ENCODE measurements at places on chromosomes 6 and 20. TPM values are rescaled to one million over a fixed set of nuclear protein-coding genes. Genes with fewer than 3 reads are reported as not detected.
A peak's percentile ranks its signal among the peaks of the same experiment; 100 is the strongest.

GRCh38 chr6:110558575-110558974 lies 82.2 kb upstream of the SLC22A16 start:
- no peak for DNase-seq
- no peaks in the 10 kb centered on the region for H3K4me1 ChIP-seq
- H3K36me3 ChIP-seq = no peaks in the 10 kb centered on the region

- H3K36me3 ChIP-seq = no peaks in the 10 kb centered on the region
- no peak overlapping the region for H3K27ac ChIP-seq
- no peaks in the 10 kb centered on the region for H3K27me3 ChIP-seq
- no peaks in the 10 kb centered on the region for H3K4me1 ChIP-seq
- H3K4me3 ChIP-seq = no peak overlapping the region
Observed at GRCh38 chr6:108502832-108503231, 57.9 kb upstream of the FOXO3 start.

- no peaks in the 10 kb centered on the region for H3K4me1 ChIP-seq
- no peak for DNase-seq
- no peaks in the 10 kb centered on the region for H3K27me3 ChIP-seq
- no peak overlapping the region for H3K4me3 ChIP-seq
- H3K27ac ChIP-seq = no peak overlapping the region
Observed at GRCh38 chr20:40941133-40941610, 87.5 kb upstream of the TOP1 start.

- no peaks in the 10 kb centered on the region for H3K36me3 ChIP-seq
- H3K27ac ChIP-seq = no peak overlapping the region
- no peak for DNase-seq
- H3K27me3 ChIP-seq = no peaks in the 10 kb centered on the region
- no peak overlapping the region for H3K4me3 ChIP-seq
Observed at GRCh38 chr6:119137194-119138072, 59.0 kb upstream of the FAM184A start.

- no peak overlapping the region for H3K4me3 ChIP-seq
- DNase-seq = peak; percentile 76
- no peaks in the 10 kb centered on the region for H3K27me3 ChIP-seq
- no peaks in the 10 kb centered on the region for H3K36me3 ChIP-seq
- peak overlapping the region; percentile 90 for H3K27ac ChIP-seq
Observed at GRCh38 chr6:113558966-113559365, 298.2 kb upstream of the MARCKS start.

- DNase-seq = no peak
- no peak overlapping the region for H3K4me3 ChIP-seq
- H3K36me3 ChIP-seq = no peaks in the 10 kb centered on the region
- no peaks in the 10 kb centered on the region for H3K4me1 ChIP-seq
- no peaks in the 10 kb centered on the region for H3K27me3 ChIP-seq
- H3K27ac ChIP-seq = no peak overlapping the region
Observed at GRCh38 chr6:7953753-7954152, 43.2 kb upstream of the TXNDC5 start.

GRCh38 chr6:155185544-155185943 lies 78.3 kb upstream of the CLDN20 start:
- H3K27ac ChIP-seq = peak overlapping the region; percentile 32
- peaks cover 34% of the 10 kb centered on the region for H3K4me1 ChIP-seq
- no peaks in the 10 kb centered on the region for H3K27me3 ChIP-seq
- DNase-seq = peak; percentile 63
- H3K36me3 ChIP-seq = no peaks in the 10 kb centered on the region

- H3K4me1 ChIP-seq = peaks cover 6% of the 10 kb centered on the region
- H3K4me3 ChIP-seq = peak overlapping the region; percentile 73
- DNase-seq = peak; percentile 36
- H3K27ac ChIP-seq = peak overlapping the region; percentile 67
Observed at GRCh38 chr6:157274471-157275226, 48.7 kb downstream of the TMEM242 start.

The MMP24 gene
- total RNA-seq = 13.7 TPM

The CDSN gene
- total RNA-seq = 0.22 TPM

DNA sequence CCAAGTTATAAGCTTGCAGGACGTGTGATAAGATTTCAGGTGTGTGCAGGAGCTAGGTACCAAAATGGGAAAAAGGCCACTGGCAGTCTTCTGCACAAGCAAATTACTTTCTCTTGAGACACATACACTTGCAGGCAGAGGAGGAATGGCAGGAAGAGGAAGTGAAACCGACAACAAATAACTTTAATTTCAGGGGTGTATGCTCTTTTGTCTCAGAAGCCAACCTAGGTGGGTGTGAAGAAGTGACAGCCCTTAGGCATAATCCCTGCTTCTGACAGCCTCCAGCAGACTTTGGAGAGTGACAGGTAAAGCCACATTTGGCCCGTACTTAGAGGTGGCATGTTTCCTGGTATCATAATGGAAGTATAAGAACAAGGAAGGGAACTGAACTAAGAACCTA lies 118.8 kb upstream of the TRAF3IP2 start:
- H3K27me3 ChIP-seq = no peaks in the 10 kb centered on the region
- no peak for DNase-seq
- no peaks in the 10 kb centered on the region for H3K36me3 ChIP-seq
- H3K4me1 ChIP-seq = peaks cover 34% of the 10 kb centered on the region

The PBOV1 gene
- not detected for total RNA-seq

The MTRF1L gene
- total RNA-seq = 30.8 TPM

The MEP1A gene
- total RNA-seq = not detected

The CST4 gene
- total RNA-seq = not detected

- peaks cover 8% of the 10 kb centered on the region for H3K36me3 ChIP-seq
- H3K27ac ChIP-seq = peak overlapping the region; percentile 89
- peaks cover 22% of the 10 kb centered on the region for H3K4me1 ChIP-seq
Observed at GRCh38 chr20:32326504-32326845, 31.7 kb upstream of the ASXL1 start.

GRCh38 chr6:130852844-130853554 lies 25.8 kb downstream of the SMLR1 start:
- H3K36me3 ChIP-seq = no peaks in the 10 kb centered on the region
- no peaks in the 10 kb centered on the region for H3K27me3 ChIP-seq
- no peak overlapping the region for H3K4me3 ChIP-seq
- peak overlapping the region; percentile 52 for H3K27ac ChIP-seq
- H3K4me1 ChIP-seq = peaks cover 12% of the 10 kb centered on the region
- peak; percentile 18 for DNase-seq

The JPH2 gene
- total RNA-seq = 18.1 TPM

The TREML1 gene
- total RNA-seq = not detected

DNA sequence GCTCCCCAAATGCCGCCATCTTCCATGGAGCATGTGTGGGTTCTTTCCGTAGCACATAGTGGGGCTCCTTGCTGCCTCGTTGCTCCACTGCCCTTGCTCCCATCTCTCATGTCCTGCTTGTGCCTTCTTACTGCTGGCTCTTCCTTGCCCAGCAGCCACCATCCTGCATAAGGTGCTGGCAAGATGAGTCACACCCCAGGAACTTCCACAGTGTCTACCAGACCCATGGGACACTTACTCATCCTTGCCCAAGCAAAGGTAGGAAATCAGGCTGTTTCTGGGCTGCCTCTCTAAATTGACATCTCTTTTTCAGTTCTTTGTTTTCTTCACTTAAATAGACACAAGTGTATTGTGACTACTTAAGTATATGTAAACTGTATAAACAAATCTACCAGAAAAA lies 39.4 kb upstream of the RGS17 start:
- no peak overlapping the region for H3K4me3 ChIP-seq
- H3K27me3 ChIP-seq = no peaks in the 10 kb centered on the region
- peak; percentile 32 for DNase-seq
- H3K4me1 ChIP-seq = peaks cover 8% of the 10 kb centered on the region
- no peak overlapping the region for H3K27ac ChIP-seq

DNA sequence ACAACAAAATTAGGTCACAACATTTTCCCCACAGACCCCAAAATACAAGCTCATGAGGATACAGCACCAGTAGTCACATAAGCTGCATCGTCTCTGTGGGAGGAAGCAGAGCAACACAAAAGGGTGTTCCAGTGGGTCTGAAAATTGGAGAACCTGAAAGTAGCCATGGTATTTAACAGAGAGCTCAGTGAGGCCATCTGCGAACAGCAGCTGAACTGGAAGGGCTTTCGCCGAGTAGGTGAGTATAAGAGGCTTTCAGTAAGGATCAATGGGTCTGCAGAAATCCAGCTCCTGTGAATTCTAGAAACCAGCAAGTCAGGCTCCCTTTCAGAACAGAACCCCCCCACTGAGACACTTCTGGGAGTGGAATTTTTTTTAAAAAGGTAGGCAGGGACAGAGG lies 120.0 kb upstream of the RREB1 start:
- no peak overlapping the region for H3K27ac ChIP-seq
- no peak for DNase-seq
- no peaks in the 10 kb centered on the region for H3K4me1 ChIP-seq
- H3K27me3 ChIP-seq = no peaks in the 10 kb centered on the region
- H3K36me3 ChIP-seq = no peaks in the 10 kb centered on the region
- H3K4me3 ChIP-seq = no peak overlapping the region

The SLC17A3 gene
- not detected for total RNA-seq

- H3K4me3 ChIP-seq = no peak overlapping the region
- no peaks in the 10 kb centered on the region for H3K27me3 ChIP-seq
- DNase-seq = no peak
- no peak overlapping the region for H3K27ac ChIP-seq
- H3K4me1 ChIP-seq = peaks cover 3% of the 10 kb centered on the region
- H3K36me3 ChIP-seq = no peaks in the 10 kb centered on the region
Observed at GRCh38 chr20:22924949-22925612, 110.0 kb upstream of the SSTR4 start.

DNA sequence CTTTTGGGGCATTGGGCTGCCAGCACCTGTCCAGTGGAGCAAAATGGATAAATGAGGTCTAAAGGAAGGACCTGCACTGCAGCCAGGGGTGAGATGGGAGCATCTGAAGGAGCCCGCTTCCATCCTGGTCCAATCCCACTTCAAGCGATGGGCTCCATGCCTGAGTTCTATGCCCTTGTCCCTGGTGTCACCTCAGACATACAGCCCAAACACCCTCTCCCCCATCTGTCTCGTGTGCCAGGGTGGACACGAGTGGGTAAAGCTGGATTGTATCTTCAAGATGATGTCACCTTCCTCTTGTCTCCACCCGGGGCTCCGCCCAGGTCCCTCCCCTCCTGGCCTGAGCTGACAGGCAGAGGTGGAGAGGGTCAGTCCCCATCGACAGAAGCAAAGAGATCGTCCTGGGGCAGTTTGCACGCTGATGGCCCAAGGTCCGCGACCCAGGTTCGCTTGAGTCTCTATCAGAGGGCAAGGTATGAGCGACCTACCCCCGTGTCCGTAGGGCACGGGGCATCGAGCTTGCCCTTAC lies 544 bp downstream of the SMIM29 start:
- H3K27ac ChIP-seq = peak overlapping the region; percentile 69
- peaks cover 33% of the 10 kb centered on the region for H3K4me1 ChIP-seq
- H3K4me3 ChIP-seq = peak overlapping the region; percentile 83
- peaks cover 4% of the 10 kb centered on the region for H3K36me3 ChIP-seq
- no peaks in the 10 kb centered on the region for H3K27me3 ChIP-seq
- no peak for DNase-seq

DNA sequence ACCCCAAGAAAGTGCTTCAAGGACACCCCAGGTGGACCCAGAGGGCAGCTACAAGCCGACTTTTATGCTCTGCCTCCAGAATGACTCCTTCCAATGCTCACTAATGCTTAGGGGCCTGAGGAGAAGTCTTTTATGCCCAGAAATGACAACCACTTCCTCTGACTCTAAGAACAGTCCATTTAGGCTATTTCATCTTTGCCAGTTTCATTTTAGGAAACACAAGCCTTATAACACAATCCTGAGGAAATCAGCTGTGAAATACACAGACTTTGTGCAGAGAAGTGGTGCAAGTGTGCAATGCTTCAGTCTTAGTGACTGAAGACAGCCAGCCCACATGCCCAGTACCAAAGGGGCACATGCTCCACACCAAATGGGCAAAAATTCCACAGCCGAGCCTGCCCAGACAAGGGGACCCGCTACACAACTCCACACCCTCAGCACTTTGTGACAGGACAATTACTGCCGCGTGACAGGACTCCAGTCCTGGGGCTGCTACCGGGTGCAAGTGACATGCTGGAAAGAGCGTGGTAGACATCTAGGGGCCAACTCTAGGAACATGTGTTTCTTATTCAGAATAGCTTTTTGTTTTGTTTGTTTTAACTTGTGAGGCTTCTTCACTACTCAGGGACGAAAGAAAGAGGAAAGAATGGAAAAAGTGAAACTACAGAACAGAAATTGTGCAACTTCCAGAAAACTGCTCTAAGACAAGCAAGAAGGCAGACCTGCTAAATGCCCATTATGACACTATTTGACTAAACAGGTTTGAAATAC lies 28.2 kb upstream of the PLAGL1 start:
- H3K27ac ChIP-seq = no peak overlapping the region
- DNase-seq = no peak
- H3K27me3 ChIP-seq = no peaks in the 10 kb centered on the region
- H3K36me3 ChIP-seq = no peaks in the 10 kb centered on the region

GRCh38 chr20:62822788-62823651 lies 6.2 kb downstream of the COL9A3 start:
- no peaks in the 10 kb centered on the region for H3K27me3 ChIP-seq
- peaks cover 24% of the 10 kb centered on the region for H3K4me1 ChIP-seq
- no peak overlapping the region for H3K4me3 ChIP-seq
- H3K27ac ChIP-seq = no peak overlapping the region
- no peak for DNase-seq

The MYMX gene
- not detected for total RNA-seq

The NHSL1 gene
- 28.7 TPM for total RNA-seq

DNA sequence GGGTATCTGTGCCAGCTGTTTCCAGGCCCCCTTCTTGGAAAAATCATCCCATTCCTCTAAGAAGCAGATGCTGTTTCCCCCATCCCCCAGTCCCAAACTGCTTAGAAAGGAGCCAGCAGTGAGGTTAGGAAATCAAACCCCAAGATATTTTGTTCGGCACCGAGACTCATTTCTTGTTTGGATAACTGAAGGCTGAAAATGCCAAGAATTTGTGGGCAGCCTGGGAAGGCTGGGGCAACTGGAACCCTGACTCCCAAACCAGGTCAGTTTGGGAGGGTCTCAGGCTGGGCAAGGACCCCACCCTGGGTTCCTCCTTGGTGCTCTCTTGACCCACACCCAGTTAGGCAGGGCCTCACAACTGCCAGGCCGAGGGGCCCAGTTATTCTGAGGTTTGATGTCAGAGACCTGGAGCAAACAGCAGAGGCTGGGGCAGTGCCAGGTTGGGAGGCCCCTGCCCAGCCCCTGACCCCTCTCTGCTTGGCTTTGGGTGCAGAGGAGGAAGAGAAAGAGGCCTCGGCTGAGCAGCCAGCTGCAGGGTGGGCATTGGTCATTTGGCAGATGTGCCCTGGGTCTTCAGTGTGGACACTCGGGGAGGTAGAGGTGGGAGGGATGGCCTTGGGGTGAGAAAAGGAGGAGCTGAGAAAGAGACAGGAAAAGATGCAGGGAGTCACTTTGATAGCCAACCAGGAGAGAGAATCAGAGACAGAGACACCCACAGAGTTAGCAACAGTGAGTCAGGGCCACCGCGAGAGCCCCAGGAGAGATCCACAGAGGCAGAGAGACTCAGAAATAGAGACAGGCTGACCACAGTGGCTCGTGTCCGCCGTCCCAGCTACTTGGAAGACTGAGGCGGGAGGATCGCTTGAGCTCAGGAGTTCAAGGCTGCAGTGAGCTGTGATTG lies 5.0 kb downstream of the ANGPT4 start:
- no peaks in the 10 kb centered on the region for H3K36me3 ChIP-seq
- no peaks in the 10 kb centered on the region for H3K27me3 ChIP-seq
- no peak overlapping the region for H3K27ac ChIP-seq
- no peak for DNase-seq

GRCh38 chr20:61053487-61053886 lies 198.6 kb upstream of the CDH4 start:
- no peak overlapping the region for H3K27ac ChIP-seq
- DNase-seq = no peak
- no peaks in the 10 kb centered on the region for H3K36me3 ChIP-seq
- no peak overlapping the region for H3K4me3 ChIP-seq
- H3K27me3 ChIP-seq = no peaks in the 10 kb centered on the region

GRCh38 chr6:145469021-145469420 lies 266.3 kb downstream of the EPM2A start:
- no peak for DNase-seq
- no peak overlapping the region for H3K27ac ChIP-seq
- H3K27me3 ChIP-seq = no peaks in the 10 kb centered on the region
- no peak overlapping the region for H3K4me3 ChIP-seq
- no peaks in the 10 kb centered on the region for H3K36me3 ChIP-seq

The LST1 gene
- total RNA-seq = not detected

The ZNF311 gene
- total RNA-seq = 1.7 TPM

Measured in astrocyte (in vitro differentiated cells and primary cell).